ENCODE measurements at places on chromosomes 12 and 14.

GRCh38 chr14:46381674-46382073 is 269.9 kb downstream of the RPL10L start:
- DNase-seq, result no peak

DNA sequence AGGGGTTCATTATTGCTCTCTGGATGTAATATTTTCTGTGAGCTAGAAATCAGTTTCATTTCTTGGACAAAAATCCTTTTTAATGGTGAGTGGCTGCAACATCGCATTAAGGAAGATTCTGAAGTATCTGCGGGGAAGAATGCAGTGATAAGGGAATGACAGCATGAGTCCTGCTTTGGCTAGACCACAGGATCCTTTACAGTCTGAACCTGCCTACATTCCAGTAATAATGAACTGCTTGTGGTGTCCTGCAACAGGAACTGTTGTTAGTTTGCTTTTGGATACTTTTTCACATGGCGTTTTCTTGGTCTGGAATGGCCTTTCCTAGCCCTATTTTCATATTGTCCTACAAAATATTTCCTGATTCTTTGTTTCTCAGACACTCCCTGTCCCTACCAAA is 15.7 kb downstream of the MDM2 start:
- DNase-seq, result no peak

DNA sequence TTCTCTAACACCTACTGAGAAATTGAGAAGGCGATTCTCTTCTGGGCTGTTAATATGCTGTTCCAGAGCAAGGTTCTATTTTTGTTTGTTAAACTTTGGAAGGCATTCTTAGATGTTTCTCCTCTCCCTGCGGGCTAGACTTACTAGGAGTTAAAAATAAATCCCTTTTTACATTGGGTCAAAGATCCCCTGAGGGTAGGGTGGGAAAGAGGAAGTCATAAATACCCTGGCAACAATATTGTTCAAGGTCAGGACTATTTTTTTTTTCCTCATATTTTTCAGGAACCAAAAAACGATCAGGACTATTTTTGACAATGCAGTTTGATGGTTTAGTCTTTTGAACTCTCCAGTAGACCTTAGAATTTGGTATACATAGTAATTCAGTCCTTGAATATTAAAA is 12.0 kb upstream of the SLC2A14 start:
- no peak for DNase-seq

GRCh38 chr12:40002178-40003169 is 103.4 kb downstream of the SLC2A13 start:
- DNase-seq, result no peak

DNA sequence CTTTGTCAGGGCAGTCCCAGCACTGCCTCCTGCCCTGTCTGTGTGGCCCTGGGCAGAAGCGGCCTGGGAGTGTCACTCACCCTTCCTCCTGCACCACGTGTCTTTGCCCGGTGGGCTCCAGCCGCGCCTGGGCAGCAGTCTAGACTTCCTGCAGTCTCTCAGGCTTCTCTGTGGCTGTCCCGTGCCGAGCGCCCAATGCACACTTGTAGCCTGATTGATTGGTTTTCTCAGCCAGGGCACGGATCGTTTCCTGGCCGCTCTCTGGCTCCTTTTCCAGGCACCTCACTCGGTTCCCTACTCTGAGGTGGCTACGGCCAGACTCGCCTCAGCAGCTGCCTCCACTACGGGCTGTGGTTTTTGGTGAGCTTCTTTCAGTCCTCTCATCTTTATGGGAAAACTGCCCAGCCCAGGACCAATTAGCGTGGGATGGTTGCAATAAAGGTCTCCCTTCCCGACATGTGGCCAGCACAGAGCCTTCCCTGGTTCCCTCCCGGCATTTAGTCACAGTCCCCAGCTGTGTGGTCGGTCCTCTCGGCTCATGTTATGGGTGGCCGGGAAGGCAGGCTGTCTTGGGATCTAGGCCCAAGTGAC is 133.1 kb downstream of the CACNA1C start:
- DNase-seq, result no peak

- no peak for DNase-seq
These were observed 243.7 kb downstream of the SLC16A7 start for GRCh38 chr12:59839514-59839913.

GRCh38 chr12:95963096-95963495 is 20.0 kb downstream of the AMDHD1 start:
- DNase-seq, result no peak

DNA sequence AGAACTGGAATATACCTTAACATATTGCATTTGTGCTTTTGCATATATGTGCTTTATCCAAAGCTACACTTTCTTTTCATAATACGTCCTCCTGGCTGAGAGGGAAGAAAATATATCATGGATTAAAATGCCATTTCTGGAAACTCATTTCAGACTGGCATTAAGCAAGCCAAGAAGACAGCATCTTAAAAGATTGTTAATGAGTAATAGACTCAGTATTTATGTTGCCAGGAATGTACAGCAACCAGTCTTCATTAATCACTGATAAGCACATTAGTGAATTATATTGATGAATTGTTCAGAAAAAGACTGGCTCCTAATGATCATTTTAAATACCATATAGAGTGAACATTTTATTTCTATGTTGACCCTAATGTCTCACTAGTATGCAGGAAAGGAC is 134.9 kb upstream of the IFNG-AS1 start:
- no peak for DNase-seq

- DNase-seq, result no peak
These were observed 32.1 kb upstream of the STON2 start for GRCh38 chr14:81432219-81432661.

DNA sequence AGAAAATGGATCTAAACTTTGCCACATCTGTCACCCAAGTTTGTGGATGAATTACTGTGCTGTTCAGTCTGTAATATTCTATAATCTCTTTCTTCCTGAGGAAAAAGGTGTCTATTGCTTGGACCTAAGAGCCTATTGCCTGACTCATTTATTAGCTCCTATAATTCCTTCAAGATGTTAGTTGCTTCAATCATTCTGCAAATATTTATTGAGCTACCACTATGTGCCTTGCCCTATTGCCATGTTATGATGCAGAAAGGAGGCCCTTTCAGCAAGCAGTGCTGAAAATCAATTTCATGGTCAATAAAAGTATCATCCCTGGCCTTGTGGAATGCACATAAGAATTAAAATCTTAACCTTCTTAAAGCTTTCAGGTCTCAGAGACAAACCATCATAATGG is 113.6 kb downstream of the CCER1 start:
- no peak for DNase-seq

DNA sequence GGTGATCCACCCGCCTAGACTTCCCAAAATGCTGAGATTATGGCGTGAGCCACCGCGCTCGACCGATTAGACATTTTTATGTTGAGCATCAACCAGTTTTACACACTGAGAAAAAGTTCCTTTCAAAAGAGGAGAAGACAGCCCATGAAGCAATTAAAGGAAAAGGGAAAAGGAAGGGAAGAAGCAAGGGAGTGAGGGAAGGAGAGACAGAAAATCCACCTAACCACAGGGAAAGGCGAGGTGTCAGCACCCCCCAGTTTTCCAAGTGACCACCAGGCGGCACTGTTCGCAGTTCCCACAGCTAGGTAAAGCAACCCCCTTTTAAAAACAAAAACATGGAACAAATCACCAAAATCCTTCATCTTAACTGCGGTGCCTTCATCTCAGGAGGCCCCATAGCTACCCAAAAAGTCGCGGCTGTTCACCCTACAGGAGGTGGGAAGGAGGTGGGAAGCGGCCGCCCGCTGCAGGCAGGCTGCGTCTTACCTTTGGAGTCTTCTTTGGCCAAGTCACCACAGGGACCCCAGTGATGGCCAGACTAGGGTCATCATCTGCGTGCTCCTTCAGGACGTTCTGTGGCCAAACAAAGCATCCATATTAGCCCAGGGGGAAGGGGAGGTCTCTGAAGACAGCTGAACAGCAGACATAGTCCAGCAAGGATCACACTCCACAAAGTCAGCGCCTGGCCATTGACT is 86.6 kb downstream of the KDM2B start:
- DNase-seq, result peak; percentile 64

GRCh38 chr14:68404652-68405183 is 388.1 kb downstream of the ZFP36L1 start:
- DNase-seq, result no peak

DNA sequence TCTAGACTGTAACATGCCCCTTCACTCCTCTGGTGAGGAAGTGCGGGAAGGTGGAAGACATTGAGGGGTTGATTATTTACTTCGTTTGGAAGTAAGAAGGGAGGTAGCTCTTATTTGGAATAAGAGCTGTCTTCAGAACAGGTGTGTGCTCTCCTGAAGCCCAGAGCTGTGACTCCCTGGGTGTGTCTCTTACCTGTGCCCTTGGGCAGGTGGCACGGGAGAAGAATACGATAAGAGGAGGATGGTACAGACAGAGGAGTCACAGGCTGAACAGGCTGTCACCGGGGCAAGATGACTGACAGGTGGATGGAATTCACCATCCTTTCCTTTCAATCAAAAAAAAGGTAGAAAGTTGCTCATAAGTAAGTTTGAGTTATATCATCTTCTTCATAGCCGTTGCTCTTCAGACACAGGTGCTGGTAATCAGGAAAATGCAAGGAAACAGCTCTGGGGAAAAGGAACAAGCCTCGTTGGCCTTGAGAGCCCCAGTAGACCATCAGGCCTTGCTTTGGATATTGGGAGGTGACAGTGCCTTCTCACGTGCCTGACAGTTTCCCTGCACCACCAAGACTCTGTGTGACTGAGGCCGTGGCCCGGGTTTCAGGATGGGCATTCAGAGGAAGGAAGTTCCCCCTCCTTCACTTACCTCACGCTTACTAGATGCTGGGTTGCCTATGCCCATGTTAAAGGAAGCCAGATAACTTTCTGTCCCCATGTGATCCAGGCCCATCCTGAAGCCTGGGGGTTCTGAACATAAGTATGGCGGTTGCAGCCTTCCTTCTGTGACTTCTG is 120.4 kb downstream of the ETV6 start:
- DNase-seq, result no peak

GRCh38 chr14:25464078-25464477 is 414.1 kb upstream of the STXBP6 start:
- no peak for DNase-seq

DNA sequence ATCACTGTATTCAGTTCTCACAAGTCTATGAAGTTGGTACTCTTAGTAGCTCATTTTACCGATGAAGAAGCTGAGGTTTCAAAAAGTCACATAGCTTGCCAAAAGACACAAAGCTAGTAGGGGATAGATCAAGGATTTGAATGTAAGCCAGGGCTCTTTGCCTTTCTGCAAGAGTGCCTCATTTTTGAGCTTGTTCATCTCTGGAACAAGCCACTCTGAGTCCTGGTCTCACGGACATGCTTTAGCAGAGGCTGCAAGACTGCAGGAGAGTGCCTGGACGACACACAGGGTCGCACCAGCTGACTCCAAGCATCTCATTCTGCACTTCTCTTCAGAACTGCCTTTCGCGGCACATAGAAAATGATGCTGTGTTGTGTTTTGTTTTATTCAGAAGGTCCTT is 3.7 kb downstream of the NUAK1 start:
- DNase-seq, result no peak

- peak; percentile 38 for DNase-seq
These were observed 26.3 kb upstream of the TC2N start for GRCh38 chr14:91893669-91894068.

GRCh38 chr12:49366096-49366651 is 1.1 kb upstream of the SPATS2 start:
- no peak for DNase-seq

DNA sequence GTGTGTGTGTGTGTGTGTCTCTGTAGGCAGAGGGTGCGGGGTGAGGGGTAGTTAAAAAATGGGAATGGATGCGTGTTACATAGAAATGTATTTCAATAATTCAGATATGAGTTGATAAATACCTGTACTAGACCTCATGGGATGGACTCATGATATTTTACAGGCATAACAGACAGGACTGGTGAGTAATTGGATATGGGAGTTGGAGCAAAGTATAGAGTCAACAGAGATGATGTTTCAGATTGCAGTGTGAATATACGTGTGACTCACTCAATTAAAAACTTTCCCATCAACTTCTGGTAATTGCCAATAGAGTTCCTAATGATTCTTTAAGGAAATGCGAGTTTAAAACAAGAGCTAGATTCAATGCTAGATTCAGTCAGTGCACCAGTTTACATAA is 711.9 kb downstream of the C12orf50 start:
- no peak for DNase-seq

- DNase-seq, result no peak
These were observed 82.0 kb downstream of the ETV6 start for GRCh38 chr12:11731455-11731854.

GRCh38 chr14:79179985-79180384 is 1009.8 kb downstream of the NRXN3 start:
- no peak for DNase-seq
